Kasumi-1 (cell line): ENCODE measurements at places on chromosomes 7 and 10.

- DNase-seq = no peak
These were observed 194.4 kb downstream of the POU6F2 start for GRCh38 chr7:39172137-39172536.

DNA sequence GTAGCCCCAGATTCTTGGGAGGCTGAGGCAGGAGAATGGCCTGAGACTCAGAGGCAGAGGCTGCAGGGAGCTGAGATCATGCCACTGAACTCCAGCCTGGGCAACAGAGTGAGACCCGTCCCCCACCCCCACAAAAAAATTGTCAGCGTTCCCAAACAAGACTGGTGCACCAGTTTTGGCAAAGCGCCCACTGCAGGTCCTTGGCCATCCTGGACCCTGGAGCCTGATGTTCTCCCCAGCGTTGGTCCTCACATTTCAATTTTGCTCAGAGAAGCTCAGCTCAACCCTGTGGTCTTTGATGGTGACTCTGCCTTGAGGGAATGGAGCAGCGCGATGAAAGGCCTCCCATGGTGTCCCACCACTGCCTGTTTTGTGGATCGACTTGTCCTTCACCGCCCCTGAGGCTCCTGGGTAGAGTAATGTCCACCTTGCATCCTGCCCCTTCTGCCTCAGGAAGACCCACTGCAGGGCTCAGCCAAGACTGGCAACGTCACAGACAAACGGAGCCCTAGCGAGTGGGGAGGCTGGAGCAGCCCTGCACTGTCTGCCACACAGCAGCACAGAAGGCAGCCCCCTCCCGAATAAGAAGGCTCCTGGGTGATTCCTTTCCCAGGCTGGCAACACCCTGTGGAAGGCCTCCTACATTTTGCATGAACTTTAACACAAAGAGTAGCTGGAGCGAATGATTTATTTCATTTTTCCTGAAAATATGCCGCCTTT, 410.9 kb downstream of the TCERG1L start:
- no peak for DNase-seq

DNA sequence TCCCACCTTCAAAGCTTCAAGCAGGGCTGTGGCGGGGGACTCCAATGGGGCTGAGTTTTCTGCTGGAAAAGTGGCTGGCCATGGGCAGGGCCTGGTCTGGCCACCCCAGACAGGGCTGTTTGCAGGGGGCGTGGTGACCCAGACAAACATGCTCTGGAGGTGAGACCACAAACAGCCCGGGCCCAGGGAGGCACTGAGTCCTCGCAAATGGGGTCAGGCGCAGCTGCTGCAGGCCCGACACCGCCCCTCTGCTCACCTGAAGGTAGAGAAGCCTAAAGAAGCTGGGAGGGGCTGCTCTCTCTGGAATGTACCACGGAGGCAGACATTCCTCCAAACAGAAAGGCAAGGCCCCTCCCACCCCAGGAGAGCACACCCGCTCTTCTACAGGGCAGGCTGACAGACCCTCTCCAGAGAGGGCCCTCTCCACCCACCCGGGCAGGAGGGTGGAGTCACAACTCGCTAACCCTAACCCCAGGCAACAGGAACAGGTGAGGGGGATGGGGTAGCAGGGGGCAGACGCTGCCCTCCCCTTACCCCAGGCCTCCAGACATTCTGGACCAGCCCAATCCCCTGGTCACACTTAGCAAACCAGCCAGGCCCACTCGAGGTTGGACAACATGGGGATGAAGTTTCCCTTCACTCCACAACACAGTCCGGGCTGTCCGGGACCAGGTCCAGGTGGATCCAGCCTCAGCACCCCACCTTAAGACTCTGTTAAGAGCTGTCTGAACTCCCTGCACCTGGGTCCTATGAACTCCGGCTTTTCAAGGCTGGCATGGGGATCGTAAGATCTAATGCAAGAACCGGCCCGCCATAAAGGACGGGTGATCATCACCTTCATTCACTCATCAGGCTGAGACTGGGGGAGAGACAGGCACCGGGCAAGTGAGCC, 32.3 kb downstream of the OAT start:
- no peak for DNase-seq

DNA sequence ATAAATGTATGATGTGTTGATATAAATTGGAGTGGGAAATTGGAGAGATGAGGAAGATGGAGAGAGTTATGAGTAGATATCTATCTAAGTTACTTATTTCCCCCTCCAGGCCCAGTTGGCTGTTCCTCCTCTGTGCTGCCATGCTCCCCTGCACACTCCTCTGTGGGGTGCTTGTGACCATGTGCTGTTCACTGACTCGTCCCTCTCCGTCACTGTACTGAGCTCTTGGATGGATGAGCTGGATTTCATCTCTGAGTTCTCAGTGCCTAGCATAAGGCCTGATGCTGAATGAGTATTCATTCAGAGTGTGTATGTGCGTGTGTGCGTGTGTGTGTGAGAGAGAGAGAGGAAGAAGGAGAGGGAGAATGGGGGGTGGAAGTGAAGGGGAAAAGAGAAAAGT, 14.5 kb downstream of the OR9A2 start:
- no peak for DNase-seq

- peak; percentile 66 for DNase-seq
These were observed 7.0 kb upstream of the EVX1 start for GRCh38 chr7:27235387-27236311.

DNA sequence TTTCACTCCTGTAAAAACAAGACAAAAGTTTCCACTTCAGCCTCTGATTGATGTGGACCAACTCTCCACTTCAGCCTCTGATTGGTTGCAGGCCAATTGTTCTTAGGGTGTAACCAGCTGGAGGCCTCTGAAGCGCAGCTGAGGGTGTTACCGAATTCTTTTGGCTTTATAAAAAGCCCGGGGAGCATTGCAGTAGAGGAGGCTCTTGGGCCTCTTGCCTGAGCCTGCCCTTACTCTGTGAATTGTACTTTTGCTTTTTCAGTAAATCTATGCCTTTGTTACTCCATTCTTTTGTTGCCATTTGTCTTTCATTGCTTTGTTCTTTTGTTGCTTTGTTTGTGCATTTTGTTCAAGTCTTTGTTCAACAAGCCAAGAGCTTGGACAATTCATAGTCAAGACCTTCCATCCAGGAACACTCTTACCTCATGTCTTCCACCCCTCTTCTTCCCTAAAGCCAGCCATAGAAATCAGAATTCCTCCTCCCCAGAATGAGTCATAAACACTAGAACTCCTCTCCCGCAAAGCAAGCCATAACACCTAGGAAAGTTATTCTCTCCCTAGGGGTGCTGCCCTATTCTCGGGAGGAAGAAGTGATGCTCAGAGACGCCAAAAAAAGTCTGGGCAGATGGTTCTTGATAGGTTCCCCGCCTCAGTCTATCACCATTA, 53.5 kb upstream of the ARMC3 start:
- no peak for DNase-seq

DNA sequence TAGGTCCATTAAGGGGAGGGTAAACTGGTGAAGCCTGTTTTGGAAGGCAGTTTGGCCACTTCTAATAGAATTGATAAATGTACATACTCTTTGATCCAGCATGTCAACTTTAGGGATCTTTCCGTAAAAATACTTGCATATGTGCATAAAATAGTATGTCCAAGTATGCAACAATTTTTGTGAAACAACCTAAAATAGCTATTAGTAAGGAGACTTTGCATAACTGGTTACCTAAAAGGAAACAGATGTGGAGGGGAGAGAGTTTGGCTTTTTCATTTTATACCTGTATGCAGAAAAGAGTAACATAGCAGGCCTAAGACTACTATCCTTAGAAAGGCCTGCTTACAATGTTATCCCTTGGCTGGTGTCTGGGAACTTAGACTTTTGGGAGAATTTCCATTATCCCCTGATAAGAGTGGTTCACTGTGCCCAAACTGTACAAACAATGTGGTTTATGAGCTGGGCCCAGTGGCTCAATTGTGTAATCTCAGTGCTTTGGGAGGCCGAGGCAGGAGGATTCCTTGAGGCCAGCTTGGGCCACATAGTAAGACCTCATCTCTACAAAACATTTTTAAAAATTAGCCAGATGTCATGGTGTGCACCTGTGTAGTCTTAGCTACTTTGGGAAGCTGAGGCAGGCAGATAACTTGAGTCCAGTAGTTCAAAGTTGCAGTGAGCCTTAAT, 21.3 kb downstream of the PTPN12 start:
- no peak for DNase-seq

DNA sequence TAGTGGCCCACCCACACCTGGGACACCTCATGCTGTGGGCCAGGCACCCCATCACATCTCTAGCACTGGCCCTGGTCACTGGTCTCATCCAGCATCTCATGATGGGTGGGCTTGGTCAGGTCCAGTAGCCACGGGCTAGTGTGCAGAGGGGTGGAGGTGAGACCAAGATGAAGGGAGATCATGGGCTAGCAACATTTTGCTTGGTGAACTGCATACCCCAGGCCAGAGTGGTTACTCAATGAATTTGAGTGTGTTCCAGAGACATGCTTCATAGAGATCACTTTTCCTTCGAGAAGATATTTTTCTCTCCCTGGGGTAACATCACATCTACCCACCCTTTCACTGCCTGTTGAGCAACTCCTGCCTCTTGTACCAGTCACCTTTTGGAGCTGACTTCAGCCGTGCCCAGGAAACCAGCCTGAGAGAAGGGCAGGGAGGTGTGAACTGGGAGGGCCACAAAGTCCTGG, 44.2 kb downstream of the MINDY4 start:
- no peak for DNase-seq

DNA sequence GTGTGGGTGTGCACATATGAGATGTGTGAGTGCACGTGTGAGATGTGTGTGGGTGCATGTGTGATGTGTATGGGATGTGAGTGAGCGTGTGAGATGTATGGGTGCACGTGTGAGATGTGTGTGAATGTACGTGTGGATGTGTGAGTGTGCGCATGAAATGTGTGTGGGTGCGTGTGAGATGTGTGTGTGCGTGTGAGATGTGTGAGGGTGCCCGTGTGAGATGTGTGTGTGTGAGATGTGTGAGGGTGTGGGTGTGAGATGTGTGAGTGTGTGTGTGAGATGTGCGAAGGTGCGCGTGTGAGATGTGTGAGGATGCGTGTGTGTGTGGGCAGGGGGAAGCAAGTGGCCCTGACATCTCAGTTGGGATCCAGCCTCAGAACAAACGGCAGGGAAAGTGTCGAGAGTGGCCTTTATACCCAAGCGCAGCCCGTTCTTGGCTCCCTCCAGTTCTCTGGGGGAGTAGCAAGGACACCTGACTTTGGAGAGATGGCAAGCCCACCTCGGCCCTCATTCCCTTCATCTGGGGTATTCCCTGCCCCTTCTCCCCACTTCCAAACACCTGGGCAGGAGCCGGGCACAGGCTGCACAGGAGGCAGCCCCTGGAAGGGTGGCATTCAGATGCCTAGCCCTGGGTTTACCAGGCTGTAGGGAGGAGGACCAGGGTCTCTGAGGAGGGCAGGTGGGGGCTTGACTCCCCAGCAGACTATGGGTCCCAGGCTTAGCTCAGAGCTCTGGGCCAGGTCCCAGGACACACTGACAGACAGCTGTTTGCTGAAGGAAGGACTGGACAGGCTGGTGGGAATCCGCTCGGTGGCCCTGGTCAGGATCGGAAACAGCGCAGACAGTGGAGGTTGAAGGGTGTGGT, 31.6 kb downstream of the PPIF start:
- no peak for DNase-seq

- no peak for DNase-seq
These were observed 66.4 kb upstream of the ANK3 start for GRCh38 chr10:60456053-60456452.

- DNase-seq = no peak
These were observed 31.8 kb upstream of the SHH start for GRCh38 chr7:155844019-155844453.

DNA sequence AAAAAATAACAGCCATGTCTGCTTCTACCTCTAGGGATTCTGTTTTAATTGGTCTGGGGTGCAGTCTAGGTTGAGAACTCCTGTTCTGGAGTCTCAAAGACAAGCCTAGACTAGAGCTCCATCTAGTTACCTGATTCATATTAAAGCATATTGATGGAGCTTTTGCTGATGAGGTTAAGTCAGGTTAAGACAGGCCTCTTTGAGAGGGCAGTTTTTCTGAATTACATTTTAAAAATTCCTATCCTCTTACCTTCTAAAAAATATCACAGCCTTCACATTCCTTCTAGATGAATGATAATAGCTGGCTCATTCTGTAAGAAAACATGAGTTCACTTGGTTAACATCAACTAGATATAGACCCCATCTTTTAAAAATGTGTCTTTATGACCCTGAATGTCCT, 28.9 kb downstream of the MGAM start:
- no peak for DNase-seq

- DNase-seq = no peak
These were observed 11.1 kb downstream of the KCTD7 start for GRCh38 chr7:66639773-66640172.

DNA sequence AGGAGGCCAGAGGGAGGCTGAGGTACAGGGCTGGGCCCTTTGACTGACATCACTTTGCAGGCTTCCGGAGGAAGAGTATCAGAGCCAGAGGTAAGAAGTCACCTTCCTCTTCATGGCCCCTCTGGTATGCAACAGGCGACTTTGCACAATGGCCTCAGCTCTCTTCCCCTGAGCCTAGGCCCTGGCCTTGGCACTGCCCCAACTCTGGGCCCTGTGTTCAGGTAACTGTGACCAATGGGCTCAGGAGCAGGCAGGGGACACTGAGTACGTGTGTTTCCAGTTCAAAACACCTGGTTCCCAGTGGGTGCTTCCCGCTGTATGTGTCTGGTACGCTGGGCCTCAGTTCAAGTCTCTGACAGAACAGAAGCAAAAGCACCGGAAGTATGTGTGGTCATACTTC, 12.1 kb upstream of the PAX2 start:
- no peak for DNase-seq

DNA sequence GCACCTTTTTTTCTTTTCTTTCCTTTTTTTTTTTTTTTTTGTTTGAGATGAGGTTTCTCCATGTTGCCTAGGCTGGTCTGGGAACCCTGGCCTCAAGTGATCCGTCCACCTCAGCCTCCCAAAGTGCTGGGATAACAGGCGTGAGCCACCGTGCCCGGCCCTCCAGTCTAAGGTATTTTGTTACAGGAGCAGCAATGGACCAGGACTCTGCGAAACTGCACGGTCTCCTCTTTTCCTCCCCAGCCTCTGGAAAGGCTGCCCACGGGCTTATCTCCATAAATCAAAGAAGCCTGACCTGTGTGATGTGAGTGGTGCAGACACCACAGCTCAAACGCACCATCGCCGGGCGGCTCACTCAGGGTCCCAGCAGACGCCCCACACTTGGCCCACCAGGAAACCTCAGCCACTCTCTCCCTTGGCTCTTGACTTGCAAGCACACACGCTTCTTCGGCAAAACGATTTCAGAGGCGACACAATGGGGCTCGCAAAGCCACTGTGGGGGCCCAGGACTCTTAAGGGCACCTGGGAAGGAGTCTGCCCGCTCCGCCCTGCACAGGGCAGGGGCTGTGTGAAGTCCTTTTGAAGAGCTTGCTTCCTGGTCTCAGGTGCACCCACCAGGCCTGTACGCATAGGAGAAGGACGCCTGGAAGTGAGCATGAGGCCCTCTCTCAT, 20.6 kb downstream of the WDR86 start:
- no peak for DNase-seq

GRCh38 chr7:48087349-48087748, 1.7 kb upstream of the UPP1 start:
- DNase-seq = no peak
